ENCODE measurements at places on chromosomes 1 and 21. TPM values are rescaled to one million over a fixed set of nuclear protein-coding genes. Genes with fewer than 3 reads are reported as not detected.
A peak's percentile ranks its signal among the peaks of the same experiment; 100 is the strongest.

EDARADD gene
- total RNA-seq, result 4.8 TPM

DNA sequence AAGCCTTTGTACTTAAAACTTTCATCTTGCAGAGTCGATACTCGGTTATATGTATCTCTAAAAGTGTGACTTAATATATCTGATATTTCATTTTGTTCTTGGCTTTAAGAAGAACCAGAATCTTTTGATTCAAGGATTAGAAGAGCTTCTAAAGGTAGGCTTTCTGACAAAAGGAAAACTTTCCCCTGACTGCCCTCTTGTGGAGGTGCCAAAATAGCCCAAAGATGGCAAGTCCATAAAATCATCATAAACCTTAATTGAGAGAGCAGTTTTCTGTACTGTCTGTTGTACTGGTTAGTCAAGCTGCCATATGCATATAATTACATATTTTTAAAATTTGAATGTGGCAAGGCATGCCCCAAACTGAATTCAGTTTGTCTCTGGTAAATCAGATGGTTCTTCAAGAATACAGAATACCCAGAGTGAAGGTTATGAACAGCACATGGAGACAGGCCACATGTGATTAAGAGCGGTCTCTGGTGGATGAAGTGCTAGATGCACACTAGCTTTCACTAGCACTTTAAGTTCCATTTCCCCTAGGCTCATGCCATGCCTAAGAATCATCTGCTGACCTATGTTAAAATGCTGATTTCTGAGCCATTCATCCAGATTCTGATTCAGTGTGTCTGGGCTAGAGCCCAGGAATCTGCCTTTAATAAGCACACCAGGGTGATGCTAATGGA lies 27.7 kb upstream of the ELAVL4 start:
- DNase-seq, result peak; percentile 10

- no peak for DNase-seq
These were observed 22.5 kb downstream of the MIER1 start for GRCh38 chr1:66947267-66947666.

DNA sequence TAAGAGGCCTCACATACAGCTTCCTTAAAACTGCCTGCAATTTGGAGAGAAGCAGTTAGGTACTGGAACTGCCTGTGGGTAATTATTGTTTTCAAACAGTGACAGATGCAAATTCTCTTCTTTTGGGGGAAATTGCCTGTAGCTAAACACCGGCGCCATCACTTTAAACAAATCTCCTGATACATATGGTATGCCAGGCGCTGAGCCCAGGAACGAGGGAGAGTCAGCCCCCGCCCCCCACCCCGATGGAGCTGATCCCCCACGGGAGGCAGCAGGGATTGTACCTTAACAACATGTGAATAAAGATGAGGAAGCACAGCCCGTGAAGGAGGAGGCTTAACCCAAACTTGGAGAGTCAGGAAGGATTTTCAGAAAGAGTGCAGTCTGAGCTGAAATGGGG lies 7.1 kb downstream of the TMEM51 start:
- DNase-seq, result no peak
